ENCODE measurements at places on chromosomes 5 and 9. TPM values are rescaled to one million over a fixed set of nuclear protein-coding genes. Genes with fewer than 3 reads are reported as not detected.

BSPRY gene
- not detected for total RNA-seq

DNA sequence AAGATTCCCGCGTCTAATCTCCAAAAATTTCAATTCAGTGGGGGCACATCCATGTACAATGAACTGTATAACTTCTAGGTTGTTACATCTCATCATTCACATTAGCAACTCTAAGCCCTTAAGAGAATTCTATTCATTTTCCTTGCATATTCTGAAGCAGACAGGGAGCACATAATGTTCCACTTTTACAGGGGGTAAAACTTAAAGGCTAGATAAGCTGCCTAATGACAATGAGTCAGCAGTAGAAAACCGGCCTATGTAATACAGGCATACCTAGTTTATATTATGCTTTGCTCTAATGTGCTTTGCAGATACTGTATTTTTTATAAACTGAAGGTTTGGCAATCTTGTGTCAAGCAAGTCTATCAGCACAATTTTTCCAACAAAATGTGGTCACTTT lies 40.4 kb downstream of the PTAR1 start:
- DNase-seq = no peak

GRCh38 chr9:18747595-18747994 lies 273.6 kb downstream of the ADAMTSL1 start:
- DNase-seq = no peak

PCAT7 gene
- total RNA-seq = not detected

Data from LHCN-M2 (cell line).